Stimulated activated CD8-positive, alpha-beta memory T cell treated with anti-CD3 and anti-CD28 coated beads, Interleukin-2, amount 100 ng/mL, for 1 hour (primary cell): ENCODE measurements at places on chromosomes 12 and 14.

- no peak for DNase-seq
Observed at GRCh38 chr14:93094121-93094918, 21.4 kb downstream of the ITPK1 start.

DNA sequence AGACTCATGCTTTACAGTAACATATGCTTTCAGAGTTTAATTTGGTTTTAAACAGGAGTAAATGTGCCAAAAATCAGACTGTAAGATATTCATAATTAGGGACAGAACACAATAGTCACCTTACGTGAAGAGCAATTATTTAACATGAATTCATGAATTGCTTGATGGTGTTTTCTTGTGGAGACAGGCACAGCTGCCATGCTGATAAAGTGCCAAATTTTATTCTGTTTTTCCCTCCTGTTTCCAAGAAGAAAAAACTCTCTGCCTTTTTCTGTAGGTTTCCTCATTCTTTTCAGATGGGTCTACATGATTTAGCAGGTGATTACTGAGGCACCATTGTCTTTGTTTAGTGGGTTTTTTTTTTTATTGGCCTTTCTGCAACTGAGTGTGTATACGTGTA, 80.1 kb downstream of the C12orf42 start:
- no peak for DNase-seq

- DNase-seq: no peak
Observed at GRCh38 chr12:17017402-17017801, 411.4 kb upstream of the LMO3 start.

DNA sequence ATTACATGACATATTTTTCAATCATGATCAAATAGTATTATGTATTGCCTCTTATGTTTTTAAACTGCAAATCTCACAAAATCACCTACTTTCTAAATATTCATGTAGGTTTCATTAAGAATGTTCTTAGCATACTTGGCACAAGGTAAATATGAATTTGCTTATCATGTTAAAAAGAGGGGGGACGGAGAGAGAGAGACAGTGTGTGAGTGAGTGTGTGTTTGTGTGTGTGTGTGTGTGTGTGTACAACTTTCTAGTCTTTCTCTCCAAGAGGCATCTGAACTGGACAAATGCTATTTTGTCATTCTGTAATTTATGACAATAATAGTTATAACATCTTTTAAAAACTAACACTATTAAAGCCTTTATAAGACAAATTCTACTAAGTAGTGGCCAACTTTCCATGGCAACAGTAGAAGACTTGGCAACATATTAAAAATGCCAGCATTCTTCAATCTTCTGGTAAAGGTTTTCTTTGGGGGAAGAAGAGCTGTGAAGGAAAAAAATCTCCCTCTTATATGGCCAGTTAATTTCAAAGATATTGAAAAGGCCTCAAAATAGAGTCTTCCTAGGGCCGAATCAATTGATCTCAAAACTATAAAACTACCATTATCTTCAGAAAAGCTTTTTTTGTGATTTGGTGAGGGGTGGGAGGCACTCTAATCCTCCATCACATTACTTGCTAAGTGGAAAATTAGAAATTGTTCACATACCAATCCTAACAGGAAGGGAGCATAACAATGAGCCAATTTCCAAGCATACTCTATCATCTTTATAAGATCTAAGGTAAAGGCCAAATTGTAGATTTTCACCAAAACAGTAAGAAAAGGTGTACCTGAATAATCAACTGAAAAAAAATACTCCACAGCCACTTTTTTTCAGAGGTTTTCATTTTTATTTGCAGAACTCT, 28.2 kb downstream of the CDK17 start:
- no peak for DNase-seq

- no peak for DNase-seq
Observed at GRCh38 chr12:121754836-121755235, 38.7 kb downstream of the RHOF start.

DNA sequence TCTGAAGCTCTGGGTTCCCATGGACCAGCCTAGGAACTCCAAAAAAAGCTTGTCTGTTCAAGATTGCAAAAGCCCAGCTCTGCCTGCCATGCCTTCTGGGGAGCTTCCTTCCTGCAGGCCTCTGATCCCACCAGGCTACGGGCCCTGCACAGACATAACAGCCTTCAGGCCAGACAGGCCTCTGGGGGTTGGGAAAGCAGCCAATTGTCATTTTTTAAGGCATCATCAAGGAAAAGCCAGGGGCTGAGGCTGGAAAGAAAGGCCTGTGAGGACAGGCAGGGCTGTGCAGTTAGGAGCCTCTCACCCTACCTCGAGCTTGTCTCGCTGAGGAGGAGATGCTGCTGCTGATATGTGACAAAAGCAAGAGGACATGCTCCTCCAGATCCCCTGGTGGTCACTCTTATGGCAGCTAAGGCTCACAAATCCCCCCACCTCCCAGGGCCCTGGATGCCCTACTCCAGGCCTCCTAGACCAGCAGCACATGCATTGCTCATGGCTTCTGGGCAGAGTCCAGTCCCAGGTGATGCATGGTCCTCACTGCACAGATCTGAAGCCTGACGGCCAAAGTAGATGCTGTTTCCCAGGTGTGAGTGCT, 2.9 kb downstream of the TMEM229B start:
- no peak for DNase-seq

DNA sequence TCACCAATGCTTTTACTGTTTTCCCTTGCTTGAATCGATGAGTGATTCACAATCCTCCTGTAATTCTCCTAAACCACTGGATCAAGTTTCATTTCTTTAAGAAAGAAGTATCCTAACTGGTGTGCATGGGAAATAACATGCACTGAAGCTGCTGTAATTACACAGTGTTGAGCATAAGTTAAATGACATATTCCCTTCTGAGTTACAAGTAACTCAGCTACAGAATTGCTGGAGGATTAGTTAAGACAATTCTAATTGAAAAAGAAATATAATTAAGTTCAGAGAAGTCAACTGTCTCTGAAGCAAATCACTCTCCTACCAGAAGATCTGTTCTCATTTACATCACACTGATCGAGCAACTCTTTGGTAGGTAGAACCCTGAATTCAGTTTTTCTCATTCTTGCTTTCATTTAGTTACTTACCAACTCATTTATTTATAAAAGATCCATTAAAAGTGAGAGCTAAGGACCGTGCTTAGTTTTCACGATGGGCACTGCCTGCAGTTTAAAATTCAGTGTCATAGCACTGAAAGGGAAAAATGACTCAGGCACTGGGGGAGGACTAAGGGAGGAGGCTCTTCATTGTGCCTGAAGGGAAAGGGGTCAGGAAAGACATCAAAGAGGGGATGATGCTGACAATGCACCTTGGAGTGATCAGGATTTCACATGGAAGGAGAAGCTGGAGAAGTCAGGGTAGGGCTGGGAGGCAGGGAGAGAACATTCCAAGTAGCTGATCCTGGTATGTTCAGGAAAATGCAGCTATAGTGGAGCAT, 327.2 kb downstream of the EMP1 start:
- DNase-seq: no peak

GRCh38 chr12:18165422-18165871, 75.5 kb upstream of the RERGL start:
- no peak for DNase-seq

- DNase-seq: no peak
Observed at GRCh38 chr14:26137161-26137560, 460.7 kb downstream of the NOVA1 start.

DNA sequence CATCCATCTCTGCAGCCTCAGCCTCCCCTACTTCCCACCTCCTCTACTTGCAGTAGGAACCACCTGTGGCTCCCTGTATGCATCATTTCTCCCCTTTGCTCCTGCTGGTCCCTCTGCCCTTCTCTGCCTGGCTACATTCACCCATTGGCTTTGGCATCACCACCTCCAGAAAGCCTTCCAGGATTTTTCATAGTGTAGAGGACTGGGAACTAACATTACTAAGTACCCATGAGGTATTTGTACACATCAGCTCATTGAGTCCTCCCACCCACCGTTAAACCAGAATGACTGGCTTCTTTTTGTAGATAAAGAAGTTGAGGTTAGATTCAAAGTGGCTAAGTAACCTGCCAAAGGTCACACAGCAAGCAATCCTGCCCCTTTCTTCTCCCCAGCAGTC, 17.1 kb downstream of the SYNE3 start:
- DNase-seq: no peak
